Naive thymus-derived CD4-positive, alpha-beta T cell (primary cell): ENCODE measurements at places on chromosomes 16 and 17.

GRCh38 chr17:8947201-8947600 lies 18.3 kb downstream of the PIK3R5 start:
- DNase-seq: no peak

DNA sequence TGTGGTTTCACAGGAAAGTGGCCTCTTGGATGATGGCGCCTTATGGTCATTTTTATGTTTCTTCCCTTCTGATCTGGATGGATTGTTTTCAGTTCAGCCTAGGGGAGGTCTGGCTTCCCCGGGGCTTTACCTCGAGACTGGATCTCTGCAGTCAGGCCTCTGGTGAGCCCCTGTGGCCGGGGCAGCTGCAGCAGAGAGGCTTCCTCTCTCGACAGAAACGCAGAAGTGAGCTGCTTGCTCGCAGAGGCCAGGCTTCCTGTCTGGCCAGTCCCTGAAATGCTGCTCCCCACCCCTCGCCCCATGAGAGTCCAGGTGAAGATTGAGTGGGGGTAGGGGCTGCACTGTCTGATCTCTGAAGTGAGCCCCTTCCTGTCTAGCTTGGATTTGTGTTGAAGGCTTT lies 44.0 kb downstream of the PLCG2 start:
- DNase-seq: no peak

DNA sequence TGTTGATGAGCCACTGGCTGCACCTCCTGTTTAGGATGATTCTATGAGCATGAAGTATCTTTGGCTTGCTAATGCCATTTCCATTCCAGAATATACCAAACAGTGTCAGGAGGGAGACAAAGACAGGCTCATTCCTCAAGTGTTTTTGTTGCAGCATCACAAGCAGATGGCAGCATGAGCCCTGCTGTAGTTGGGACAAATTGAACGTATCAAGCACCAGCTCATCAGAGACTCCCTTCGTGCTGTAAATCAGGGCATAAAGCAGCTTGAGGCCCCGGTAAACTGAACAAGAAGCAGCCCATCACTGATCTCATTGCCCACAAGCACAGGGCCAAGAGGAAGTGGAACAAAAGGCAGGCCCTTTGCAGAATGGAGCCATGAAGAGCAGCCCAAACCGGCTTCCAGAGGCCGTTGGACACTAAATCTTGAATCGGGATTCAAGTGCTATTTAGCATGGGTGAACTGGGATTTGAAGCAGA lies 45.9 kb upstream of the HS3ST3A1 start:
- no peak for DNase-seq

GRCh38 chr16:88459366-88460073 lies 6.4 kb downstream of the ZFPM1 start:
- DNase-seq: no peak

- no peak for DNase-seq
These were observed 4.8 kb downstream of the TBC1D16 start for GRCh38 chr17:80030730-80031410.

DNA sequence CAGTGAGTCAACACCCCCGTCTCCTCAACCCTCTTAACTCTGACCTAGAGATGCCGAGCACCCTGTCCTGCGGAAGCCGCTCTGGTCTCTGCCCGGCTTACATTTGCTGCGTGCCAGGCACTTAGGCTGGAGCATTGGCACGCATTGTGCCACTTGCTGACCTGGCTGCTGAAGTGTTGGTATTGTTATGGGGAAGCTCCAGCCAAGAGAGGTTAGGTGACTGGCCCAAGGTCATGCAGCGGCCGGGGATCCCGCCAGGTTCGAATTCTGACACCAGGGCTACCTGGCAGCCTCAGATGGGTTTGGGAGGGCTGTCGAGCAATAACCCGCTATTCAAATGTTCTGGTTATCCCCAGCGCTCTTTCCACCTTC lies 5.0 kb upstream of the HSD17B1 start:
- DNase-seq: no peak

GRCh38 chr16:78894886-78895285 lies 705.7 kb downstream of the MAF start:
- no peak for DNase-seq

DNA sequence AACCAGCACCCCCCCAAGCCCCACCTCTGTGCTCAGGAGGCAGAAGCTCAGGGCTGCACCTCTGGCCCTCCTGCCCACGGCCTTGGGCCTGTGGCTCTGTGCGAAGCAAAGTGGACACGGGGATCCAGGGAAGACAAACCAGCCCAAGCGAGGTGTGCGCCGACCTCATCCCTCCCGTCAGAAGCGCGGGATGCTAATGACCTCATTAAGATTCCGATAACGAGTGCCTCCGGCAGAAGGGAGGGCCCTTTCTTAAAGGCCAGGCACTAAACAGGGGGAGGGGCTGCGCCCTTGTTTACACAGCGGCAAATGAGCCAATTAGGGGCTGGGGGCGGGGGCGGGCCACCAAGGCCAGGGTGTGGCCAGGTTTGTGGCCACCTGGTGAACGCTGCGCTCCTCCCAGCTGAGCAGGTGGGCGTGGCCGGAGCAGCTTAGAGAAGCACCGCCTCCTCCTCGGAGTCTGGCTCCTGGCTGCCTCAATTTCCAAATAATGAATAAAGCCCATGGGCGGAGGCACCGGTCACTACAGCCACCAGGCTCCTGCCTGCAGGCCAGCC lies 3.2 kb downstream of the CBX4 start:
- no peak for DNase-seq

GRCh38 chr17:35627417-35627816 lies 40.3 kb downstream of the AP2B1 start:
- DNase-seq: no peak

DNA sequence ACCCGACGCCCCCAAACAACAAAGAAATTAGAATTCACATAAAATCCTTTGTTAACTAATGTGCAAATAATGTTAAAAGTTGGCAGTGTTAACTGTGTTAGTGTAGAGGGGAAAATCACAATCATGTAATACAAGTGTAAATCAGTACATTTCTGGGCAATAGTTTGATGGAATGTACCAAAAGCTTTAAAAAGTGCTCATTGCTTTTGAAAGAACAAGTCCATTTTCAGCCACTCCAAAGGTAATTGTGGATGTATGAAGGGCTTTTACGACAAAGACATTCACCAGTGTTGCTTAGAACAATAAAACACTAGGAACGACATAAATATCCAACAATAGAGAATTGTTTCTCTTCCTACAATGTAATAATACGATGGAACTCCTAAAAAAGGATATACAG lies 9.1 kb downstream of the GLOD4 start:
- DNase-seq: no peak

DNA sequence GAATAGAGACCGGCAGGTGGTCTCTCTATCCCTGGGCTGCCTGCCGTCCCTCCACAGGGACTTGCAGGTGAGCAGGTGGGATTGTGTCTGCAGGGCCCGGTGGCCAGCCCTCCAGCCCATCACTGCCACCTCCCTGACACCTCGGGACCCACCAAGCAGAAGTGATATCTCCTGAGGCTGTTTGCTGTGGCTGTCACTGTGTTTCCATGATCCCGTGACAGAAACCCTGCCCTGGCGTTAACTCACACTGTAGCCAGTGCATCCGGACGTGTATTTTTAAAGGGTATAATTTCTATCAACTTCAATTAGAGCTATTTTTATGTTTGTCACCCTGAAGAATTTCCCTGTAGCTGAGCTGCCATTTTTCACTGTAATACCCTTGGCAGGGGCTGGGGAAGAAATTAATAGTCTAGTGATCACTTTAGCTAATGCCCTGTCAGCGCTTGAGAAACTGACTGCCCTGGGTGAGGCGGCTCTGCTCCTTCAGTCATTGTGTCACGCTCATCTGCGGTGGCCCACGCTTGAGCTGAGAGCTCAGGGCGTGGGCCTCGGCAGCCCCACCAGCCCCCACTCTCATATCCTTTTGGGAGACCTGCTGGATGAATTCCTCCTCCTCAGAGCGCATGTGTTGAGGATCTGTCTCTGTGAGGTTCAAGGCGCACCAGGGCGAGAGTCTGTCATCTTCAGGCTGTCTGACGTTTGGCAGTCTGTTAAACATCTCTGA lies 229.9 kb upstream of the CIBAR2 start:
- DNase-seq: no peak

DNA sequence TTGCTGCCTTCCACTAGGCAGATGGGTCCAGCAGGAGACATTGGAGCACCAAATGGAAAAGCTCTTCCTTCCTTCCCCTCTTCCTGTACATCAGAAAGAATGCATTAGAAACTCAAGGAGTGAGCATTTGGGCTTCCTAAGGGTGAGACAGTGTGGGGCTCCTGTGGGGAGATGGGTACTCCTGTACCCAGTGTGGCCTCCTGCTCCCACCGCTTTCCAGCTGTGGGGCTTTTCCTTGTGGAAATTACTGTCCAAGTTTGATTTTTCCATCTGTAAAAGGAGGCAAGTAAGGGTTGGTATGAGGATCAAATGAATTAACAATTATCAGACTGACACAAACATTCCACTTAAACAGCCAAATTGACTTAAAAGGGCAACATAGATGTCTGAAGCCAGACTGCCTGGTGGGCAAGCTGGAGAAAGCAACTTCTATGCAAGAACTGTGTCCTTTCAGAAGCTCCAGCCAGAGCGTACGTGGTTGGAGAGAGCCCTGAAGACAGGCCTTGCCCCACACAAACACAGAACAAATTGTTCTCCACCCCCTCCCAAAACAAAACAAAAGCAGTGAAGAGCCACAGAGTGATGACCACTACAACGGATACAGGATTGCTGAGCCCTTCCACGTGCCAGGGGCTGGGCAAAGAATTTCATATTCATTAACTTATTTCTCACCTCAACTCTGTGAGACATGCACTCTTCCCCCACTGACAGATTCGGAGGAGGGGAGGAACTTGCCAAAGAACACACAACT lies 23.1 kb upstream of the ALDH3A1 start:
- DNase-seq: no peak

- DNase-seq: peak; percentile 28
These were observed 18.1 kb downstream of the SOCS3 start for GRCh38 chr17:78341559-78342448.

DNA sequence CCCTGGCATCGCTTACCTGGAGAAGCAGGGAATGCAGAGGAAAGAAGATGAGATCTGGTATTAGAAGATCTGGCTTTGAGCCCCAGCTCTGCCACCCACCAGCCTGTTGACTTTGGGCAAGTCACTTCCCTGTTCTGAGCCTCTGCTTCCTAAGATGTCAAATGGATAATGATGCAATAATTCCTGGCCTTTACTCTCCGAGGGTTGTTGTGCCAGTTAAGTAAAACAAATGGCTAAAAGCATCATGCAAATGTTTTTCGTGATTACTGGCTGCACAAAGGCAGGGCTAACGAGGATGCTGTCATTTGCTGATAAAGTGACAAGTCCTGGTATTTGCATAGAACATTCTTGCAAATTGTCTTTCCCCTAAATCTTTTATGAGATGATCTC lies 1.3 kb upstream of the ZNF821 start:
- no peak for DNase-seq

GRCh38 chr17:2592971-2593820 lies at the start of gene PAFAH1B1:
PAFAH1B1 (plus strand) TSS chr17:2593654; CDS start chr17:2638289, 44,635 bp downstream.
- peak; percentile 97 for DNase-seq

- no peak for DNase-seq
These were observed 95.4 kb upstream of the TOB1 start for GRCh38 chr17:50961282-50962220.

DNA sequence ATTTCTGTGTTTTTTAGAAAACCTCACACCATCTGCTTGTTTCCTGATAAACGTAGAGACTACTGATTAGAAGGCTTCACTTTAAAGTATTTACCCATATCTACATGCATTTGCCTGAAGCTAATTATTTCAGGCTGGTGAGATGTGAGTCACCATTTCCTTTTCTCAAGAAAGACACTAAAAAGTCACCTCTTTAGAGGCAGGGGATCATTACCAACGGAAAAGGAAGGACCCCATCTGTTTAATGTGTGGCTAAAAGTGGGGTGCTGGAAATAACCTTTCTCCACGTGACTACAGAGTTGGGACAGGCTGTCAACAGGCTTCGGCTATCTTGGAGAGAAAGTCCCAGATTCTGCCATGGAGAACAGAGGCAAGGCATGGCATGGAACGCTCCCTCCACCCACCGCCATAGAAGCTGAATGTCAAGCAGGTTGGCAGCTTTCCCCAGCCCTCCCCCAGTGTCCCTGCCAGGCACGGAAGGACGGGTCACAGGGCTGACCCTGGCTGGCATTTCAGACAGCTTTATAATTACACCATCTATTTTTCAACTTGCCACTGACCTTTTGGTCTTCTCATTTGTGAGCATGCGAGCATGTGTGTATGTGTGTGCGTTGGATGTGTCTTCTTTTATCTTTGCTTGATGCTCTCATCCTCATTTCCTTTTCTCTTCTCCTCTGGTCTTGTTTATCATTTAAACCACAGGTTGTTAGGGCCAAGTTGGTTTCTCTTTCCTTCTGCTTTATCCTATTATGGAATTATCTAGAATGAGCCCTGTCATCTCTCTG lies 157.0 kb downstream of the CPPED1 start:
- DNase-seq: peak; percentile 31

DNA sequence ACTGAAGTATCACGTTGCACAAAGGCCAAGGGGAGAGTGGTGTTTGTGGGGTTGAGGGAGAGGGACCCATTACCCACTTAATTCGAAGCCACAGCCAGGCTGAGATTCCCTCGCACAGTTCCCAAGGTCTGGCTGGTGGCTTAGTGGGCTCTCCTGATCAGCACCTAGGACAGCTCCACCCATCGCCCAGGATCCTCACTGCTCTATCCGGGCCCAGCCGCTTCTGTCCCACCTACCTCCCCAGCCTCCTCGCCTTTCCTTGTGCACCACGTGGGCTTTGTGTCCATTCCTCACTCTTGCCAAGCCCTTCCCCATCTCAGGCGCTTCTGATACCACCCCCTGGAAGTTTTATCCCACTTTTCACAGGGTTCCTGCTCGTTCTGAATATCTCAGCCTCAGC lies 163.5 kb downstream of the CCT6B start:
- DNase-seq: no peak

DNA sequence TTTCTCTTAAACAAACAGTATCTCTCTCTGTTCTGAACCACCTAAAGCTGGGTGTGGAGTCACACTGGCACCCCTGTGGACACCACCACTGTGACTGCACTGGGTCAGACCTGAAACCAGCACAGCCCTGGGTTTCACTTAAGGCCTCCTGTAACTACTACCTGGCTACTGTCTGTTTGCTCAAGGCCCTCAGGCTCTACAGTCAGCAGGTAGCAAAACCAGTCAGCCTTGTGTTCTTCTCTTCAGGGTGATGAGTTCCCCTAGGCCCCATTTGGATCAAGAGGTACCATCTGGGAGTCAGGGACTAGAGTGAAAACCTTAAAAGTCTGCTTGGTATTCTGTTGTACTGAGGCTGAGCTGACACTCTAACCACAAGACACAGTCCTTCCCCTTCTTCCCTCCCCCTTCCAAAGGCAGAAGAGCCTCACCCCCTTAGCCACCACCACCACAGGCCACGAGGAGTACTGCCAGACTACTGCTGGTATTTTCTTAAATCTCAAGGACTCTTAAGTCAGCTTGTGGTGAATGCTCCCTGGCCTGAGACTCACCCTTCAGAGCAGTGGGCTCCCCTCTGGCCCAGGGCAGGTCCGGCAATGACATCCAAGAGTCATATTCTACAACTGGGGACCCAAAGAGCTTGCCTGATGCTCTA lies 153.2 kb upstream of the MON1B start:
- DNase-seq: no peak
